ENCODE measurements at places on chromosomes 6 and 20.

- DNase-seq = no peak
Measured at GRCh38 chr20:53652859-53653517, 59.3 kb upstream of the ZNF217 start.

DNA sequence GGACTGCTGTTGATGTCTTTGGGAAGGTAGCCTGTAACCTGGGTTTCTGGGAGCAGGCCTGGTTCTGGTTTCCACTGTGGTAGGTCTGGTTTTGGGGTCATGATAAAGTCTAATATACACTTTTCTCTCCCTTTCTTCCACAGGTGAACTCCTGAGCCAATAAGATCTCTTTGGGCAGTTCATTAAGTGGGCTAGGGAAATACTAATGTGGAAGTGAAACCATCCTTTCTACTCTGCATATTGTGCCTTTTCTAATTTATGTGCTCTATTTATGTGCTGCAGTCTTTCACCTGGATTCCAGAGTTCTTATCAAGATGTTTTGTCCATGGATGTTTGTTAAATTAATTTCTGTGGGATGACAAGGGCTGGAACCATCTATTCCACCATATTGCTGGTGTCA, 165.7 kb upstream of the PTPRK start:
- no peak for DNase-seq

GRCh38 chr20:8996817-8997512, 71.9 kb upstream of the PLCB4 start:
- DNase-seq = no peak

DNA sequence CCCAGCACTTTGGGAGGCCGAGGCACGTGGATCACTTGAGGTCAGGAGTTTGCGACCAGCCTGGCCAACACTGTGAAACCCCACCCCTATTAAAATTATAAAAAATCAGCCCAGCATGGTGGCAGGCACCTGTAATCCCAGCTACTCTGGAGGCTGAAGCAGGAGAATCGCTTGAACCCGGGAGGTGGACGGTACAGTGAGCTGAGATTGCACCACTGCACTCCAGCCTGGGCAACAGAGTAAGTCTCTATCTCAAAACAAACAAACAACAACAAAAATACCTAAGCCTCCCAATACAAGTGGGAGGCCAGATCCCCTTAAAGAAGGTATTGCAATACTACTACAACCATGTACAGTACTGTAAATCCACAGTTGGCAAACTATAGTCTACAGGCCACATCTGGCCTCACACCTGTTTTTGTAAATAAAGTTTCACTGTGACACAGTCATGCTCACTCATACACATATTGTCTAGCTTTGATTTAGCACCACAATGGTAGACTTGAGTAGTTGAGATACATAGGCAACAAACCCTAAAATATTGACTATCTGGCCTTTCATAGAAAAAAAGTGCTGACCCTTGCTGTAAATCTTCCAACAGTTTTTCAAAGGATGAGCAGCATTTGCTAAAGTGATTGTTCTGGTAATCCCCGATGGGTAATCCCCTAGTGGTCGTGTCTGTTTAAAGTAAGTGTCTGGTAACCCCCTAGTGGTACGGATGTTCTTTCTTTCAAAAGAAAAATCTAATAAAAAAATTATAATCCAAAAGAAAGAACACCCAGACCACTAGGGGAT, 202.0 kb downstream of the RNGTT start:
- DNase-seq = no peak

Measured in AG09319 (cell line).